ENCODE measurements at places on chromosomes 2 and 18. TPM values are rescaled to one million over a fixed set of nuclear protein-coding genes. Genes with fewer than 3 reads are reported as not detected.

- DNase-seq: no peak
These were observed 228.2 kb downstream of the DOK6 start for GRCh38 chr18:69628774-69629359.

DNA sequence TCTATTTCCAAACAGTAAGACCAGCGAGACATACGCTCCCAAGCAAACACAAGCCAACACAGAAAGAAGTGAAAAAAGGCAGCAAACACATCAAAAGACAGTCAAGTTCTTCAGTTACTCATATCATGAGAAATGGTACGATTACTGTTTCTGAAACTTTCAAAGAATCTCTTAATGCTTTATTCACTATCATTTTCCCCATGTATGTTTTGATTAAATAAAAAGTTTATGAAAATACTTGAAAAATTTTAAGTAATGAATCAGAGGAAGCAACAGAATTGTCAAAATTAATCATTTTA lies 114.9 kb downstream of the HDAC4 start:
- no peak for DNase-seq

GRCh38 chr2:108541451-108541850 lies 7.2 kb downstream of the LIMS1 start:
- DNase-seq: no peak

- no peak for DNase-seq
These were observed 4.7 kb upstream of the KCNG3 start for GRCh38 chr2:42498497-42498896.

DNA sequence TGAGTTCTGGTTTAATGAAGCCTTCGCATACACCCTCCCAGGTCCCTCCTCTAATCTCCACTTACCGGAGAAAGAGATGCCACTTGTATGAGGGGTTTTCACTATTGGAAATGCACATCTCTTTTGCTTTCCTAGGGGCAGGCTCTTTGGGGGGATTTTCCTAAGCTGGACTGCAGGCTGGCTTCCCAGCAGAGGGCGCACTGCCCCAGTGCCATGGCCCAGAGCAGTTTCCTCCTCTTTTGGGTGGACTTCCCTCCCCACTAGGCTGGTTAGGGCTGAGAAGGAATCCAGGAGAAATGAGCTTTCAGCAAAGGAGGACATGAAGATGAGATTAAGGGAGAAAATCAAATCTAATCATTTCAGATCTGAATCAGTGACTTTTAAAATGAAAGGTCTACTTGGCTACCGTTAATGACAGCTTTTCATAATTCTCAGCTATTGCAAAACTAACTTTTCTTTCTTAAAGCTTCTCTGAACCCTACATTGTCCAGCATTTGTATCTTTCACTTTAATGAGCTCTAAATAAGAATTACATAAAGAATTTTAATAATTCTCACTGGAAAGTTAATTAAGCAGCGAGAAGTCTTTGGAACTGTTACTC lies 784.1 kb upstream of the FANCL start:
- no peak for DNase-seq

DNA sequence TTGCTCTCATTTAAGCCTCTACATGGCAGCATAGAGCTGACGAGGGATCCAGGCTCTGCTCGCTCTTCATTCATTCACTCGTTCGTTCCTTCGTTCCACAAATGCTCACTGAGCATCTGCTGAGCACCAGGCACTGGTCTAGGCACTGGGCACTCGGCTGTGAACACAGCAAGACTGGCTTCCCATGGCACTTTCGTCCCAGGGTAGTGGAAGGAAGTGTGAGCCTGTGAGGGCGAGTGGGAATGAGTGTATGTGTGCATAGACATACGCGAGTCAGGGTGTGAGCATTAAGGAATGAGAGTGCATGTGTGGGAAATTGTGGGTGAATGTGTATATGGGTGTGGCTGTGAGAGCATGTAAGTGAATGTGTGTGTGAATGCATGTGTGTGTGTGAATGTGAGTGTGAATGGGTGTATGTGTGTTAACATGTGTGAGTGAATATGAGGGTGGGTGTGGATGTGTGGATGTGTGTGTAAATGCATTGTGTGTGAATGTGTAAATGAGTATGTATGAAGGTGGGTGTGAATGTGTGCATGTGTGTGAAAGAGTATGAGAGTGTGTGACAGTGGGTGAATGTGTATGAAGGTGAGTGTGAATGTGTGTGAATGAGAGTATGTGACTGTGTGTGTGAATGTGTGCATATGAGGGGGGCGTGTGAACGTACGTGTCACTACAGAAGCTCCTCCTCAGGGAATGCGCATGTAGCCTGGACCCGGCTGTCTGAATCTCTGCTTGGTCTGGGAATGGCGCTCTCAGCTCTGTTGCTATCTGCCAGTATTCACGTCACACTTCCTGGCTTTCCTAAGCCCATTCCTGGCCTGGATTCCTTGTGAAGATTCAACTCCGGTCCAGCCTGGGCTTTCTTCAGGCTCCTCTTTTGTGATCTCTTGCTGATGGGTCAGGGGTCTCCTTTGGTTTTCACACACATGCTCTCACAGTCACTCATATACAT lies 28.8 kb downstream of the SNORC start:
- no peak for DNase-seq

DNA sequence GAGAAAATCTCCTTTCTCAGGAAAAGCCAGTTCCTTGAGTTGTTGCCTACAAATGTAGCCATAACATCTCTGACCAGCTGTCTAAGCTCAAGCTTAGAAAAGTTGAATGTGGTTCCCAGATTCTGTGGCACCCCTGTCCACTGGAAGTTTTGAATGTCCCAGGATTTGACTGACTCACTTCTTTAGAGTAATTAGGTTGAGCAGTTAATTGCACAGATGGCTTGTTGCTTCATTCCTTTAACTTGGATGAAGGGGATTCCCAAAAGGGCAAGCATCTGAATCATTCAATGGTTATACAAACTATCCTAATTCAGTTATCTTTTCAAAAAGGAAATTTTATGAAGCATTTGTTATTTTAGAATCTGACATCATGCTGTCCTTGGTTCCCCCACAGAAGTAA lies 374.7 kb downstream of the LNPK start:
- DNase-seq: no peak

GRCh38 chr2:213863541-213863940 lies 547.3 kb upstream of the VWC2L start:
- DNase-seq: no peak

- no peak for DNase-seq
These were observed 110.6 kb downstream of the PLEKHM3 start for GRCh38 chr2:207914716-207915115.

DNA sequence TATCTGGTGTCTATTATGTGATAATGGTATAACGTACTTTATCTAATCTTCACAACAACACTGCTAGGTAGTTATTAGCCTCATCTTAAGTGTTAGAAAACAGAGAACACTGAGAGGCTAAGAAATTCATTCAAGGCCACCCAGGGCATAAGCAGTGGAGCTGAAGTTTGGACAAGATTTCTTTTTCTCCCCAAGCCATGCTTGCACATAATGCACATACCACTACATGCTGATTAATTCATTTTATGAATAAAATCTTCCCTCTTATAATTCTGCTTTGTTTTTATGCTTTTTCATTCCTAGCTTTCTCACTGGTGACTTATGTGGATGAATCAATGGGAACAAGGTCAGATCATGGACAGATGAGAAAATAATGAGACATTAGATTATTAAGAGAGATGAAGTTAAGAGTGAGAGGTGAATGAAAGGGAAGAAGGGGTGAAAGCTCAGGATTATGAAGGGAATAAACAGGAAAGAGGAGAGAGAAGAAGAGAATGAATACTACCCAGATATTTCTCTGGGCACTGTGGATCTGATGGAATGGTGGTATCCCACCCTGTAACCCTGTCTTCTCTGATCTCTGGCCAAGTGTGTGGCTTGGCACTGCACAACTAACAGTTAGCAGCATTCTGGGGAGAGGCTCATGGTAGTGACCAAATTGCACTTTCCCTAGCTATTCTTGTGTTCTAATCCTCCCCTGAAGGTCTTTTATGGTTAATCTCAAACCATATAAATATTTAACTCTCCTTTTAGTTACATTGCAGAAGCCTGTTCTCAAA lies 17.7 kb upstream of the GALNT3 start:
- DNase-seq: no peak

- peak; percentile 30 for DNase-seq
These were observed 158.9 kb upstream of the GLI2 start for GRCh38 chr2:120576509-120577474.

GRCh38 chr2:6909431-6910385 lies 7.5 kb upstream of the RNF144A start:
- DNase-seq: no peak

DNA sequence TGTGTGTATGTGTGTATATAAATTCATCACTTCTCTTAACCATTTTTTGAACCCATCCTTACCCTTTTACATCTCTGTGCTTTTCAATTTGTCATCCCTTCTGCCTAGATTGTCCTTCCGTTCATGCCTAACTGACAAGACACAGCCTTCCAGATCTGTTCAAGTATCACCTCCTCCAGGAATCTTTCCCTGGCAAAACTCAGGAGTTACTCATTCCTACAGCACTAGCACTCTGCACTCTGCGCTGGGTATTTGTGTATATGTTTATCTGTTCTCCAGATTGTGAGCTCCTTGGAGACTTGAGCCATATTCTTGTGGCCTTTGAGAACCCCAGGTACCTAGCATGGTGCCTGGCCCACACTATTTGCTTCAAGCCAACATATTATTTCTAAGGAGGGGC lies 26.8 kb upstream of the ASXL2 start:
- no peak for DNase-seq

DNA sequence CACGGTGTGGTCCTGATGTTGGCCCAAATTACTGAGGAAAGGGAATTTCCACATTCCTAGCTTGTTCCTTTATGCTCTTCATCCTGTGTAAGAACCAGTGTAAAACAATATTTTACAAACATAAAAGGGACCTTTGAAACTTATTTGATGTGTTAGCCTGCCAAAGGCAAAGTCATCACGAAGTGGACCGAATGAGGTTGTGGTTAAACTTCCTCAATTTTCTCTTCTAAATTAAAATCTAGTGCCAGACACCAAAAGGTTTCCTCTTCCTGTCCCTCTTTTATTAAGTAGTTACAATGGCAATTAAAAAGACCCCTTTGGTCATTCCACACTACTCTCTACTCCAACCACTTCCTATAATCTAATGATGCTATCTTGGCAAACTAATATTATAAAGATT lies 279.8 kb downstream of the AFF3 start:
- no peak for DNase-seq

DNA sequence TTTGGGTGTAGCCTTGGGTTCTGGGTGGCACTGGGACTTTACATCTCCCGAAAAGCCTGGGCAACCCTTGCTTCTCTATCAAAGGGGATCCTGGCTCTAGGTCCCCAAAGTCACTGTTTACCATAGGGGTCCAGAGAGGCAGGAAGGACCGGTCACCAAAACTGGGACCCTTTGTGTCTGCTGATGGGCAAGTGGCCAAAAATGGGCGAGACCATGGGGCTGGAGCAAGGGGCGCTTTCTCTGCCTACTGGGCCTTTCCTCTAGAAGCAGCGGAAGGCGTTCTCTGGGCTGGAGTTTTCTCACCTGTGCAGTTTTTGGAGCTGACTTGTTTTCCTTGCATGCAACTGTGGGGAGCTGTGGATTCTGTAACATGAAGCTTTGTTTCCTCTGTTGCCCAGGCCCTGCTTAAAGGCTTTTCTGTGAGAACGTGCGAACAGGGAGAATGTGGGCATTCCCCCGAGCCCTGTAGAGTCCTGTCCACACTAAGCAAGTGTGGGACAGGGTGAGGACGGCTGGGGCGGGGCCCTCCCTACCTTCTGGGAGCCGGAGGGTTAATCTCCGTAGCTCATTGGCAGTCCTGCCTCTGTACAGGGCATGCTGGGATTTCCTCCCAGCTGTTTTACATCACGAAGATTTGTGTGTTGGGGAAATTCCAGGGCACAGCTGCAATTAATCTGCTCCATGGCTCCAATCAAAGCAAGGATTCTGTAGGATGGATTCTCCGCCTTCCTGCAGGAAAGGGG lies 50.2 kb downstream of the TGOLN2 start:
- DNase-seq: no peak

- DNase-seq: no peak
These were observed 233.0 kb downstream of the NEDD4L start for GRCh38 chr18:58276789-58277739.

GRCh38 chr2:159788253-159788652 lies 9.8 kb downstream of the CD302 start:
- DNase-seq: no peak

DNA sequence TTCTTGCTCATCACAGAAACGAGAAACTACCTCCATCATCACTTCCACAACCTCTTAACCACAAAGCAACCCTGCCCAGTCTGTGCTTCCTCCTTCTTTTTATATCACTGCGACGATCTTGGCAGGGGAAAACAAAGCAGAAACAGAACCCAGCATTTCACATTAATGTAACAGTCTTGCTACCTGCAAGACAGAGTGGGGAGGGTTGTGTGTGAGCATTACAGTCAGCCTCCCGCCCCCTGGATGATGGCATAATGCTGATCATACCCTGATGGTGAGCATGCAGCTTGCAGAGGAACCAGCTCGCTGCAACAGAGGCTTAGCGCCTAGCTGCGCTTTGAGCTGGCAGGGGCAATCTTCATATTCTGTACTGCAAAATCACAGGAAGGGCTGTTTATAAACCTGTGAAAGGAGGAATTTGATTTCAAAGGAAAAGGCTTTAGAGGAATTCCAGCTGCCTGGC lies 376.1 kb downstream of the IRS1 start:
- DNase-seq: no peak

DNA sequence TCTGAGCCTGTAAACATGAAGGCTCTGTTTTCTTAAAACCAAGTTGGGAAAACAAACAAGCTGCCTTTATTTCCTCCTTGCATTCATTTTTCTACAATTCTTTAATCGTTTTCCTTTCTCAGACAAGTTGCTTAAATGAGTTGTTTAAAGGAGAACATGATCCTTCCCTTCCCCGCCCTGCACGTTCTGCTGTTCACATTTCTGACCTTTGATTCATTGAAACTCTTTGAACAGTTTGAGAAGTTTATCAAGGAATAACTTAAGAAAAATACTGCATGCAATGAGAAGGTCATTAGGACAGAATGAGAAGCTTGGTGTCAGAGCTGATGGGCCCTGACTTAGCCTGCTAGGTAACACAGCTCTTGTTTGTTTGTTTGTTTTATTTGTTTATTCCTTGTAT lies 181.6 kb downstream of the PARD3B start:
- DNase-seq: no peak

GRCh38 chr2:129728035-129728972 lies 251.2 kb upstream of the RAB6C start:
- no peak for DNase-seq

GRCh38 chr18:69400253-69400975 lies at the start of gene DOK6:
TSS of gene DOK6 (plus strand) at chr18:69400888.
- no peak for DNase-seq

ANKMY1 gene
- total RNA-seq: 4.5 TPM

GLI2 gene
- total RNA-seq: 0.31 TPM

ARHGEF4 gene
- total RNA-seq: 1.0 TPM

DCC gene
- total RNA-seq: not detected

UGT1A4 gene
- not detected for total RNA-seq

ZAP70 gene
- total RNA-seq: 0.25 TPM

CSRNP3 gene
- total RNA-seq: 0.05 TPM

GBX2 gene
- total RNA-seq: not detected

HOXD11 gene
- not detected for total RNA-seq

PSD4 gene
- total RNA-seq: 0.32 TPM

TRABD2A gene
- total RNA-seq: 0.68 TPM

CNNM4 gene
- 20.1 TPM for total RNA-seq

ANKRD30B gene
- not detected for total RNA-seq

LTBP1 gene
- 25.0 TPM for total RNA-seq

ZNF638 gene
- 69.7 TPM for total RNA-seq

KCTD1 gene
- 4.7 TPM for total RNA-seq
